ENCODE measurements at places on chromosomes 7 and 10.

DNA sequence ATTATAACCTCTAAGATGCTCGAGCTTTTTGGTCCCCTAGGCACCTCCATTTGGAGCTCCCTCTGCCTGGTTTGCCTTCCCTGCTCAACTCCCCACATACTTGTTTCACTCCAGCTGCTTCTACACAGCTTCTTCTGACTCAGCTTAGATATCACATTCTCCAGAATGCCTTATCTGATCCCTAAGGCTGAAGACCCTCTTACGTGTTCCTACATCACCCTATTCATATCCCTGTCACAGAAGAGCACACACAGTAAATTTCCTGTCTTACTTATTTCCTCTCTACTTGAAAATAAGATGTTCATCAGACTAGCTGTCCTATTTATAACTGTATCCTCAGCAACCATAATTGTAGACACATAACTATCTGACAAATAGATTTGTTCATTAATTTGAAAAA, 61.3 kb upstream of the RNF148 start:
- DNase-seq, result no peak

DNA sequence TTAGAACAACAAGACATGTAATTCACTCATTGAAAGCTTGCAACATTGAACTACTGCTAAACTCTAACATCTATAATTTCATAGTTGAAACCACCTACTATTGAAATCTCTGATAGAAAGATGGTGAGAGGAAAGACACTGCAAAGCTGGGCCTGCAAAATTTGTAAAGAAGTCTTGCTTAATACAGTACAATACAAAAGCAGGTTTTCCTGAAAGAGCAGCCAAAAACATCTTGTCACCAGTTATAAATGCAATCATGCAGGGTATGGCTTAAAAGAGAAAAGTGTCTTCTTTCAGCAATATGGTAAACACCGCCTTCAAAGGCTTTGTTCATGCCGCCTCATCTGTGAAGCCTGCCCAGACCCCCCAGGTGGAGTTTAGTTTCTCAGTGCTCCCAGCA, 109.2 kb downstream of the ANK3 start:
- DNase-seq, result no peak

DNA sequence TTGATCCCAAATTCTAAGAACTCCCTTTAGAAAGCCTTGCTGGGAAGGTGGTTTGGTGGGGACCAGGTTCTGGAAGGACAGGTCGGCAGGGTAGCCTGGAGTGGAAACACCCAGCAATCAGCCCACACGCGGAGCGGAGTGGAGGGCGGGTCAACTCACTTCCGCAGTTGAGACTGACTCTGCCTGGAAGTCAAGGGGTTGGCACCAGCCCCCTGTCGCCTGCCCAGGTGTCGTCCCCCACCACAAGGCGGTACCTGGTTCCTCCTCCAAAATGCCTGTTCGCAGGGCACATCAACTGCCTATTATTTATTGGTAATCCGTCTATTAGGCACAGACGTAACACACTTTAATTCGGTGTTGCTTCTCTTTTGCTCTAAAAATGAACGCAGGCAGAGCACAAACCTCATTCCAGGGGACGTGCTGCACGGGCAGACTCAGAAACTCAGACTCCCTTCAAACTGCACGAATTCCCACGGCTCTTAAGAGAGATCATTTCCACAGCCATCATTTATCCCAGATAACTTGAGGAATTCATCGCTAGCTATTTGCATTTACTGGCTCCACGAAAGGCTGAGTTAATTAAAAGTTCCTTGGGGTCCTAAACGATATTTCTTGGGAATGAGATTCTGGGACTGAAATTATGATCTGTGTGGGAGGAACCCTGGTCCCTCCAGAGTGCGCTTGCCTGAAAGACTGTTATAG, 248.2 kb upstream of the PPP2R2D start:
- DNase-seq, result no peak

- DNase-seq, result no peak
These were observed 14.3 kb downstream of the GTPBP4 start for GRCh38 chr10:1002425-1003006.

DNA sequence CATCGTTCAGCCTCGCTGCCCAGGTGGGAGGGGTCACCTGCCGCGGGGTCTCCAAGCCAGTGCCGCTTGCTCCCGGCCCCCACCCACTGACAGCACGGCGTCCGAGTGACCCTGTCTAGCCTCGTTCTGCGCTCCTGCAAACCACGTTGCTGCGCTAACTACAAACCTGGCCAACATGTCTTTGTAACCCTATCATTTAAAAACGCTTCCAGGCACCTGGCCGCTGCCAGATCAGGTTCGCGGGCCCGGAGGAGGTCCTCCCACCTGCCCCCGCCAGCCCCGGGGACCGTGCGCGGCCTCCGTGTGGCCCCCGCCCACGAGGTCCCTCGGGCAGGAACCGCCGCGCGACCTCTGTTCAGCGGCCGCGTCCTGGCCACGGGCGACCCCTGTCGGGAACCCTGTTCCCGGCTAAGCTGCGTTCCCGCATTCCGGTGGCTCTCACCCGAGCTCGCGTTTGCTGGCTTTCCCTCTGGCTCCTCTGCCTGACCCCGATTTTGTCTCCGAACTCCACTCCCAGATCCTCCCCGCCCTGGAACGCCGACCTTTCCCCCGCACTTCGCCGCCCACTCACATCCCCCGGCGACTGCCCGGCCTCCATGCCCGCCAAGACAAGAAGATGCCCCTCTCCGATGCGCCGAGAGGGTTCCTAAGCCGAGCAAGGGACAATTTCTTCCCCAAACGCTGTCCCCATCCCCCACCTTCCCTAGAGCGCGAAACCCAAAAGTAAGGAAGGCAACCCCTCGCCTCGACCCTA, 2.4 kb downstream of the SFMBT2 start:
- DNase-seq, result peak; percentile 46

- DNase-seq, result no peak
These were observed 446.6 kb upstream of the SORCS1 start for GRCh38 chr10:107611115-107611514.

GRCh38 chr10:33103863-33104379, 145.9 kb upstream of the ITGB1 start:
- DNase-seq, result no peak

DNA sequence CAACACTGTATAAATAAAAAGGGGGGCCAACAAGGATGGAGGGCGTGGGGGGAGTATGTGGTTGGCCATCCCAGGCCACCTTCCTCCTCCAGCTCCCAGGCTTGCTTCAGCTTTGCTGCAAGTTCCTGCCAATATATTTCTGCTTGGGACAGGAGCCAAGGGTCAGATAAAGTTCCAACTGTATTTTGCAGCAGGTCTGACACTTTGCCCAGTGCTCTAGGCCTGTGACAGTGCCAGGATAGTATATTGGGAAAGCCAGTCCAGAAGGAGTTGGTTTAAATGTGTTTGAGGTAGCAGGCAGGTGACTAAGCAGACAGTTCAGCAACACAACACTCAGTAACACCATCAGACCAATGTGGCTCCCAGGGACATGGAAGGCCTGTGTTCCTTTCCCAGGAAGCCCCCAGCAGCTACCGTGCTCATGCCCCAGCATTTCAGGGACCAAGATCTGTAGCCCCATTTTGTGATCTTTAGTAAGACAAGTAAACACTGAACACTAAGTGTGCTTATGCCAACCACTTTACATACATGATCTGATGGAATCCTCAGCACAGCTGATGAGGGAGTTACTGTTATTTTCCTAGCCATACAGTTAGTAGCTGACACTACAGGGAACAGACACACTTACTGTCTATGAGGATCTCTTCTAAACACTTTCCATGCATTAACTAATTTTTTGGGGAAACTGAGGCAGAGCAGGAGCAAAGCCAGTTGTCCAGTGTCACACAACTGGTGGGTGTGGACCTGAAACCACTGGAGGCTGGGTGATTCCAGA, 38.9 kb downstream of the DNAJB12 start:
- DNase-seq, result no peak

GRCh38 chr7:132112657-132113056, 463.6 kb downstream of the PLXNA4 start:
- no peak for DNase-seq

- no peak for DNase-seq
These were observed 179.0 kb downstream of the PTEN start for GRCh38 chr10:88042160-88043100.

GRCh38 chr7:85714951-85715350, 528.1 kb upstream of the SEMA3D start:
- no peak for DNase-seq

DNA sequence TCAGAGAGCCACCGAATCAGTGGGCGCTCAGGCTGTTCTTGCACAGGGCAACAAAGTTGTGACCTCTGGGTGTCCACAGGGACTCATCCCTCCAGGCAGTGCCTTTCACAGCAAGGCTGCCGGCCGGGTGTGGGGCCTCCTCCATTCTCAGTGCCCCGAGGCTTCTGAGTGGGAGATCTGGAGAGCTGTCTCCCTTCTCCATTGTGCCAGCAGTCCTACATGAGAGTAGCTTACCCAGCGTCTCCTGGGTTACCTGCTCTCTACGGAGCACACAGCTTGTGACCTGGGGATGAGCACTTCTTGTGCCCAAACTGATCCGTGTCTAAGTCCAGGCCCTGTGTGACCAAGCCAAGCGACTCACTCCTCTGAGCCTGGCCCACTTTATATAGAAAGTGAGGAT, 240.9 kb upstream of the GRB10 start:
- DNase-seq, result no peak

- DNase-seq, result no peak
These were observed 10.9 kb downstream of the MARVELD1 start for GRCh38 chr10:97724341-97724941.

- no peak for DNase-seq
These were observed 96.8 kb downstream of the CDK14 start for GRCh38 chr7:90692947-90693346.

DNA sequence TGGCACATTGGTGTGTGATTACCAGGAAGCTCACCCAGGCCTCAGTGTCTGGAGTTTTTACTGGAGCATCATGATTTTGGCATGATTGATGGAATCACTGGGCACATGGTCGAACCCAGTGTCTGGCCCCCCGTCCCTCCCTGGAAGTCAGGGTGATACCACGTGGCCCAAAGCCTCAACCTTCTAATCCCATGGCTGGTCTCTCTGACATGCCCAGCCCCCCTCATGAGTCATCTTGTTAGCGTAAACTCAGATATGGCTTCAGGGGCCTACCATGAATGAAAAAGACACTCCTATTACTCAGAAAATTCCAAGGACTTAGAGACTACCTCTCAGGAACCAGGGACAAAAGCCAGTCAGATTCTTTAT, 109.3 kb downstream of the GRK5 start:
- no peak for DNase-seq

DNA sequence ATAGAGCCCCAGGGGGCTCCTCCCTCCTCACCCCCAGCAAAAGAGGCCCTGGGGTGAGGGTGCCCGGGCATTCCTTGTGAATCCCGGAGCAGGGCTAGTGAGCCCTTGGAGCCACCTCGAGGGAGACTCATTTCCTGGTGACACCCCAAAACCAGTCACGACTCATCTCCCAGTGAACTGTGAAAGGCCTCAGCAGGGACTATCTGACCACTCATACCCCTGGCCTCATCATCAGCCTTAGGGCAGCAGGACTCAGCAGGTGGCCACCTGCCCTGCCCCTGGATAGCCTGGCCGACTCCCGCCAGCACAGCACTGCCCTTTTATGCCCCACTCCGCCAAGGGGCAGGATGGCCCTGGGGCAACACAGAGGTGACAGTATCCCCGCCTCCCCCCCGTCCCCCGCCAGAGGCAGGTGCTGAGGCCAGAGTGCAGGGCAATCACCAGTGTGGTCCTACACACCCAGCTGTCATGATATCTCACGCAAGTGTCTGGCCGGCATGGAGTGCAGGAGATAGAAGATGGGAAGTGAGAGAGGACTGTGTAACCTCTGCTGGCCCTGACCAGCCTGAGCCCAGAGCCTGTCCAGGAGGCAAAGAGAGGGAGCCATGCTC, 3.2 kb downstream of the SNCG start:
- no peak for DNase-seq

- DNase-seq, result no peak
These were observed 1096.9 kb upstream of the POT1 start for GRCh38 chr7:126026421-126027088.

- no peak for DNase-seq
These were observed 32.8 kb upstream of the STRIP2 start for GRCh38 chr7:129401228-129401966.

DNA sequence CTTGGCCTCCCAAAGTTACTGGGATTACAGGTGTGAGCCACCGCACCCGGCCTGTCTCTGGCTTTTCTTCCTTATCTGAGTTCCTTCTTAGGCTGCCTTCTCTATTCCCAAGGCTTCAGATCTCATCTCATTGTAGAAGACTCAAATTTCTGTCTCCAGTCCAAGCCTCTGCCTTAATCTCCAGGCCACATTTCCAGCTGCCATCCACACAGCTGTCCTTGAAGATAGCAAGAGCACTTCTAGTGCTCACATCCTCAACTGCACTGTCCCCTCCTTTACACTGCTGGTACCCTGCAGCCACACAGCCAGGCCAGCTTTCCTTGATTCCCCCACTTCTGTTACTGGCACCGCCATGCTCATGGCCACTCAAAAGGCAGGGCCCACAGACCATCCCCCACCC, 35.6 kb downstream of the POLL start:
- no peak for DNase-seq

GRCh38 chr10:4532976-4533375, 293.0 kb upstream of the AKR1E2 start:
- no peak for DNase-seq

GRCh38 chr10:118567701-118568248, 27.7 kb downstream of the PRLHR start:
- DNase-seq, result no peak

DNA sequence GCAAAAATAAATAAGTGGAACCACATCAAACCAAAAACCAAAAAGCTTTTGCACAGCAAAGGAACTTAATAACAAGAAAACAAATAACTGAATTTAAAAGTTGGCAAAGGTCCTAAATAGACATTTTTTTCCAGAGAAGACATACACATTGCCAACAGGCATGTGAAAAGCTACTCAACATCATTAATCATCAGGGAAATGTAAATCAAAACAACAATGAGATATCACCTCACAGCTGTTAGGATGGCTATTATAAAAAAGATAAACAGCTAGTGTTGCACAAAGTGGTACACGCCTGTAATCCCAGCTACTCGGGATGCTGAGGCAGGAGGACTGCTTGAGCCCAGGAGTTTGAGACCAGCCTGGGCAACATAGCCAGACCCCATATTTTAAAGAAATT, 2.2 kb upstream of the SUN3 start:
- DNase-seq, result no peak

- DNase-seq, result peak; percentile 57
These were observed 2.2 kb downstream of the CFAP46 start for GRCh38 chr10:132939957-132940790.

DNA sequence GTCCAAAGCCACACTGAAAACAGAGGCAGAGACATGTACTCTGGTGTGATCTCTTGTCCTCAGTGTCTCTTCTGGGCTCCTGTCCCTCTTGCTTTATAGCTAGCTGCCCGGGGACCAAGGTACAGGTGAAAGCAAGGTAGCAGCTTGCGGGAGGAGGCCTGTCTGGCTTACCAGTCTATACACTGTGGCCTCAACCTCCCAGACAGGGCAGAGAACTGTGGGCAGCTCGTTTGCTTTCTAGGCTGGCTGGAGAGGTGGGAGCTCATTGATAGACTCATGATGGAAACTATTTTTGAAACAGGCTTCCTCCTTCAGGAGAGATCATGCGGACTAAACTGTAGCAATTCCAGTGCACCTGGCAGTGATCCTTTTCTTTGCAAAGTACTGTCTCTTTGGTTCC, 4.6 kb downstream of the CYREN start:
- no peak for DNase-seq

- DNase-seq, result no peak
These were observed 15.9 kb downstream of the CUL2 start for GRCh38 chr10:35074266-35074665.

Measured in activated CD4-positive, alpha-beta T cell treated with anti-CD3 and anti-CD28 coated beads, Interleukin-2, Interleukin-4, amounts not matched to agents 100 ng/mL and 50 ng/mL, durations not matched to agents 16 hours and 8 hours (primary cell).